Small intestine (tissue), 16 donors: ENCODE measurements at places on chromosomes 4 and X. TPM values are rescaled to one million over a fixed set of nuclear protein-coding genes. Genes with fewer than 3 reads are reported as not detected.

The RASL11B gene
- not detected for polyA plus RNA-seq

GRCh38 chrX:118455013-118455412 is 40.6 kb upstream of the DOCK11 start:
- no peak for DNase-seq
- no peak overlapping the region for H3K4me3 ChIP-seq
- no peak overlapping the region for H3K27ac ChIP-seq
- H3K4me1 ChIP-seq, result no peaks in the 10 kb centered on the region

The EDNRA gene
- polyA plus RNA-seq, result 5.2 TPM

The PPP4R3C gene
- polyA plus RNA-seq, result not detected

DNA sequence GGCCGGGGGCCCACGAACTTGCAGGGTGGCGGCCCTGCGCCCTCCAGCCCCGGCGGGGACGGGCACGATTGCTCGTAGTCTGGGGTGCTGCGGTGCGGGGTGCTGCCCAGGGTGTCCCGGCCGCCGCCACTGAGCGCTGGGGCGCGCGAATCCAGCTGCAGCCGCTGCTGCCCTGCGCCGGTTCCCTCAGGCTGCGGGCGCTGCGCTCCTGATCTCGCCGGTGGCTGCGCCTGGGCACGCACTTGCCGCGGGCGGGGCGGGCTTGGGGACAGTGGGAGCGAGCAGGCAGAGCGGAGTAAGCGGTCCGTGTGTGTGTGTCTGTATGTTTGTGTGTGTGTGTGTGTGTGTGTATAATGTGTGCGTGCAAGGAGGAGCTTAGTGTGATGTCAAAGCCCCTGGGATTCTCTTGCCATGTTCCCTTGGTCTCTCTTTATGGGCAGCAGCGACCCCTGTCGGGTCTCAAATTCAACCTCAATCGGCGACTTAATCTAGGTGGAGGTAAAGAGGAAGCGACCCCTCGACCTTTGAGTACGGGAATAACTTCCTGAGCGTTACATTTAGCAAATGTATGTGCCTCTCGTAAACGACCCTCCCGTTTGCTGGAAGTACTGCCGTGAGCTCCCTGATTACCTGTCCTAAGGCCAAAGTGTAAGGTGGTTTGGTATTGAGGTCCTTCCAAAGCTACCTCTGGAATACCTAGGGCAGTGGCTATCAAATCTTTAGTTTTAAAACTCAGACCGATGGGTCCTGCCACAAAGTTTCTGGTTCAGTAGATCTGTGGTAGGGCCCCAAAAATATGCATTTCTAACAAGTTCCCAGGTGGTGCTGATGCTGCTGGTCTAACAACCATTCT is at the start of gene RNF150:
Gene RNF150, minus strand, starts transcription at position 324 of the 853 bp plus-strand sequence.
- peak within 1 kb of the TSS; percentile 49 for H3K4me3 ChIP-seq
- H3K36me3 ChIP-seq, result no peaks in the 10 kb centered on the region
- H3K4me1 ChIP-seq, result no peaks in the 10 kb centered on the region
- peak; percentile 20 for DNase-seq
- H3K27ac ChIP-seq, result peak within 1 kb of the TSS; percentile 28
